Right lobe of liver (tissue), 6 donors: ENCODE measurements at places on chromosomes 1 and 21. TPM values are rescaled to one million over a fixed set of nuclear protein-coding genes. Genes with fewer than 3 reads are reported as not detected.
A peak's percentile ranks its signal among the peaks of the same experiment; 100 is the strongest.

MX1 gene
- total RNA-seq, result 25.4 TPM

DNA sequence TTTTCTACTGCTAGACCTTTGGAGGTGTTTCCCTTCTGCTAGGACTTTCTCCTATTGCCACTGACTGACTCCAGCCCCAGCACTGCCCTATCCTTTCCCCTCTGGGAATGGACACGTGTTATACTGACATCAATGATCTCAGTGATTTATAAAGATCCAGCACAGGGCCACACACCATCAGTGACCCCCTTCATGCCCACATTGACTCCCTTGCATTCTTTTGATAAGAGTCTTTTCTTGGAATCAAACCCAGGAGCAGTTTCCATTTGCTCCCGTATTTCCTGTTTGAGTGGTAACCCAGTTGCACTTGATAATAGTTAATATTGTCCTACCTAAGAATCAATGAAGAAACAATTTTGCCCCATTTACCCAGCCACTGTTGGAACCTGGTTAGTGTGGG, 501.0 kb upstream of the USP24 start:
- no peak for DNase-seq

DNA sequence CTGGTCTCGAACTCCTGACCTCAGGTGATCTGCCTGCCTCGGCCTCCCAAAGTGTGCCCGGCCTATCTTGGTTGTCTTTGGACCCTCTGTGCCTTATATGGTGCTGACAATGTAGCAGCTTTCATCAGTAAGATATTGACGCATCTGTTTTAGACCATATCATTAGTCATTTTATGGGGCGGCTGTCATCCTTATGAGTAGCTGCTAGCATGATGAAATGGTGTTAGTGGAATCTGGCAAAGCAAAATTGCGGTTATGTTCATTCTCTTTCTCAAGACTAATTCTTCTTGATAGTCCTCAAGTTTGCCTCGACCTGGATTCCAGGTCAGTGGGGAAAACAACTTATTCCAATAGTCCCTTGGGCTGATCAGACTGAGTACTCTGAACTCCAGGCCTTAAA, 199.9 kb downstream of the PRDM2 start:
- DNase-seq, result no peak

GRCh38 chr21:41559658-41560631, 52.0 kb upstream of the TMPRSS2 start:
- DNase-seq, result no peak

GRCh38 chr1:27383039-27383605, at the start of gene CD164L2:
CD164L2 (minus strand) TSS chr1:27383333; CDS start chr1:27383239, 94 bp downstream.
- DNase-seq, result peak; percentile 74

DNA sequence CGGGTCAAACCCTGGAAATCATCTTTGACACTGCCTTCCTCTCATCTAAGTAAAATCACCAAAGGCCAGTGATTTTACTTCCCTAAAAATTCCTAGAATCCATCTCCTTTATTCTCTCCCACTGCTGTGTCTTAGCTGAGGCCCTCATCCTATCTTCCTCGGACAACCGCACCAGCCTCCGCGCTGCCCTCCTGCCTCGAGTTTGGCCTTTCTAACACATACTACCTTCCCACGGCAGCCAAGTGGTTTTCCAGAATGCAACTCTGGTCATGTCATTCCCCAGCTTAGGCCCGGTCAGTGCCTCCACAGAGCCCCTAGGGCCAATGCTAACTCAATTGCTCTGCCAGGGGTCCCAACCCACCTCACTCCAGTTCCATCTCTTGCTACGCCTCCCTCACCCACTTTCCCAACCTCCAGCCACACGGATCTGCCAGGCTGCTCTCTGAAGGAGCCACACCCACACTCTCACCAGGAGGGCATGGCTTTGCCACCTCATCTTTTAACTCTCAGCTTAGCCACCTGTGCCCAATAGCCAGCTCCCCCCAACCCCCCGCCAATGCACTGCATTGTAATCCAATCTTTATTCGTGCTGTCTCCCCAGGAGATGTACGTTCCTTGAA, 6.8 kb downstream of the TMEM9 start:
- no peak for DNase-seq

GRCh38 chr1:170664093-170664827, at the start of gene PRRX1:
PRRX1 (plus strand) TSS chr1:170664131; CDS start chr1:170664219, 88 bp downstream.
- no peak for DNase-seq
